Stimulated activated CD8-positive, alpha-beta memory T cell treated with anti-CD3 and anti-CD28 coated beads, Interleukin-4, amount 100 ng/mL, for 1 hour (primary cell): ENCODE measurements at places on chromosomes 4 and X.

DNA sequence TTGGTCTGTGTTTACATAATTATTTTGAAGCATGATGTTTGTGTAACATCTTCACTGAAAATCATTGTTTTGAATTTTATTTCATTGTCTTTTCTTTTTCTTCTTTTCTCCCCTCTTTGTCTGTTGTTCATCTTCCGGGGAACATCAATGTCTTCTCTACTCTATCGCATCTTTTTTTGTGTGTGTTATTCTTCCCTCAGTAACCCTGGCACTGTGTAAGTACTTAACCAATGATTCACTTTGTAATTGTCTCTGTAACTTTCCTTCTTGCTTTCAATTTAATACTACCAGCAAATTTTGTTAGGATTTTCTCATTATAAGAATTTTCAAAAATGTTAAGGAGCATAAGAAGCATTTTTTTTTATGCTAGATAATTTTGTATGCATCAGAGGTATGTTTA, 130.8 kb downstream of the PDLIM5 start:
- no peak for DNase-seq

DNA sequence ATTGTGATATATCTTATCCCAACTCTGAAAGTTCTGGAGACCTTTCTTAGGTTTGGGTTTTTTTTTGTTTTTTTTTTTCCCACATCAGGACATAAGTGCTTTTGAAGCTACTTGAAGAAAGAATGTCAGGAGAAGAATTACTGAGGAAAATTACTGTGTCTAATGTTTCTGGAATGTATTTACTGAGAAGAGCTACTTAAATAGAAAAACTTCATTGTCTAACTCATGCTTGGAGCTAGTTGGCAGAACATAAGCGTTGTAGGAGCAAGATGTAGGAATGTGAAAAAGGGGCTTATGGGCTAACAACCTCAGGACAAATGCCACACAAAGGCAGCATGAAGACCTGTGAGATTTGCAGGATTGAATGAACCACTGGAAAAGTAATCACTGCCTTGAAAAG, 166.6 kb upstream of the GLRA2 start:
- DNase-seq, result no peak

DNA sequence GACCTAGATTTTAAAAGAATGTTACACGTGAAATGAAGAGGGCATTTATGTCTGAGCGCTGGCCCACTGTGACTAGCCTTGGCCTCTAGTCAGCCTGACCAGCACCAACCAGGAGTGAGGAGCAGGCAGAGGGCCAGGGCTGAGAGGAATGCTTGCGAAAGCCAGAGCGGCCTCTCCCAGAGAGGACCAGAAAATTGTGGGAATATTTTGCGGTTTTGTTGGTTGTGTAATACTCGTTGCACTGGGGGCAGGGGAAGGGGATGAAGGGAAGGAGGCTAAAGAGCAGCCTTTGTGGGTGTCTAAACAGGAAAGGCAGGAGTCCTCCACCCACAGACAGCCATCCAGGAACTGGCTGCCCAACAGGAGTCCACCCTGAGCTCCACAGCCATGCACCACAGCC, 3.8 kb downstream of the GABRE start:
- DNase-seq, result no peak

- DNase-seq, result no peak
Observed at GRCh38 chr4:41287852-41288251, 31.1 kb downstream of the UCHL1 start.

DNA sequence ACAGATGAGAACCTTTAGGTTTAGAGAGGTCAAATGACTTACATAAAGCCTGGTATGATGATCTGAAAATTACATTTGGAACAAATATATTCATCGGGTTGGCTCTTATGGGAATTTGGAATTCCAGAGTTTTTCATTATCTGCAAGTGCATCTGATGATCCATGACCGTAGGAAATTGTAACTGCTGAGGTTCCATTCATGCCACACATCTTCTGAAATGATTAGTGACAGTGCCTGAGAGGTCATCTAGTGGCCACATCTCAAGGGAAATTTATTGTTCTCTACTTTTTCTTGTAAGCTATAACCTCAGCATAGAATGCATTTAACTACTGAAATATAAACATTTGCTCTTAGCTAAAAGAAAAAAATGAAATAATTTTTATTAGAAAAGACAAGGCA, 105.8 kb upstream of the NWD2 start:
- DNase-seq, result no peak

DNA sequence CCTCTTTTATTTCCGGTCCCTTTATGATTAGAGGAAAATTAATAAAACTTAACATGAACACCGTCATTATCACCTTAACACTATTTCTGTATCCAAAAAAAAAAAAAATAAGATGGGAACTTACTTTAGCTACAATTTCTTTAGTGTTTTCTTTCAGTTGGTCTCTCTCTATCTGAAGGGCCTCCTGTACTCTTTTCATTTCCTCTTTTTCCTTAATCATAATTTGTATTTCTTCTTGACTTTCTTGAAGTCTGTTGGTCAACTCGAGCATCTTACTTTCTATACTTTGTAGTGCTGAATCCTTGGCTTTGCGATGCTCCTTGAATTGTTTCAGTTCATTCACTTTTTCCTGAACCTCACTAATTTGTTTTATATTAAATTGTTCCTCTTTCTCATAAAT, 45.3 kb upstream of the BDH2 start:
- no peak for DNase-seq

GRCh38 chrX:14027511-14028019, 2.1 kb downstream of the GEMIN8 start:
- DNase-seq, result no peak

- no peak for DNase-seq
Observed at GRCh38 chrX:2373615-2374014, 127.2 kb downstream of the DHRSX start.

GRCh38 chrX:10112510-10112909, 44.3 kb upstream of the CLCN4 start:
- DNase-seq, result no peak

- no peak for DNase-seq
Observed at GRCh38 chr4:86250006-86250405, 109.8 kb downstream of the MAPK10 start.

DNA sequence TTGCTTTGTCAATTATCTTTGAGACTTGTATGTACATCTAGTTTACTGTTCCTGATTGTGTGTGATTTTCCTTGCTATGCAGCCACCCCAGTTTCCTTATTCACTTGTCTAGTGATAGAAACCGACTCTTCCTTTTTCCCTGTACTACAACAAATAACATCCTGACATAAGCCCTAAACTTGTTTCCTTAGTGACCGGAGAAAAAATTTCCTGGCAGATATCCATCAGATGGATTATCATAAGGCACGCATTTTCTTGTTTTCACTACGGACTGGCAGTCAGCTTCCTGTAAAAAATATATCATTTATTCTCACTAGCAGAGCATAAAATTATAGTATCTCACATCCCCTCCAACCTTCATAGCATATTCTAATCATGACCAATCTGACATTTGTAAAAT, 410.7 kb downstream of the CENPC start:
- DNase-seq, result no peak

GRCh38 chrX:120262859-120263708, 12.5 kb downstream of the ZBTB33 start:
- DNase-seq, result no peak

DNA sequence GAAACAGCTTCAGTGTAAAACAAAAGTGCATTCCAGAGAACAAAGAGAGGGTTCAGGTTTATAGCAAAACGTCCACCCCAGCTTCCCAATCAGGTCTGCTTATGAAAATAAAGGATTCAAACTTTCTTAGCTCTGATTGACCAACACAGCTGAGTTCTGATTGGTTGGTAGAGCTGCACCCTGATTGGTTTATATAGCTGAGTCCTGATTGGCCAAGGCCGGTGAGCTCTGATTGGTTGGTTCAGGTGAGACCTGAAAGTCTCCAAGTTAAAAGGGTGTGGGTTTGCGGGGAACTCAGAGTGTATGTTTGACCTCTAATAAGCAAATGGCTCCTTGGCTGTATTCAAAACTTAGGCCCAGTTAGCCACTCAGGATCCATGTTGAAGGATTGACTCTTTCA, 20.9 kb downstream of the CLRN2 start:
- no peak for DNase-seq

GRCh38 chr4:11635342-11635741, 206.6 kb upstream of the HS3ST1 start:
- no peak for DNase-seq

- no peak for DNase-seq
Observed at GRCh38 chrX:109345856-109346255, 136.0 kb downstream of the GUCY2F start.

DNA sequence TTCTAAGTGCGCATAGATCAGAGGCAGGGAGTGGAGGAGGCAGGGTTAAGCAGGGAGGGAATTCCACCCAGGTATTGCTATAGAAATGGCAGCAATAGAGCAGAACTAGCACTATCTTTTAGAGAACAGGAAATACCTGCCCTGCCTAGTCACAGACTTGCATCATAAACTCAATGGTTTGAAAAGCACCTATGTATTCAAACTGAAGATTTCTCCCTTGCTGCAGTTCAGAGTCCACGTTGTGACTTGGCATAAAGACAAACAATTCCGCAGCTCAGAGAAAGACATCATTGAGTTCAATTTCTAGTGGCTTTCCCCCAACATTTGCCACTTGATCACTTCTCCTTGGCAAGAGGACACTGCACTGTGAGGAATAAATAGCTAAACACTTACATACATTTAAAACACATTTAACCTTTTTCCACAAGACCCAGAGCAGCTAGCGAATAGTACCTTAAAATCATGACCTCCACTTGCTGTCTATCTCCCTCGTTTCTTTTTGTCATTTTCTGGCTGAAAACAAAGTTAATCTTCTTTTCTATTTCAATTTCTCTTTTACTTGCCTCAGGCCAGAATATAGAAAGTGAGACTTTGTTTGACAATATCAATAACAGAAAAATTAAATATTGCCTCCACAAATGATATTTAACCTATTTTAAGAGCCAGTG, 42.4 kb downstream of the SLC7A11 start:
- DNase-seq, result no peak

GRCh38 chrX:100424012-100424411, 13.9 kb upstream of the PCDH19 start:
- no peak for DNase-seq

DNA sequence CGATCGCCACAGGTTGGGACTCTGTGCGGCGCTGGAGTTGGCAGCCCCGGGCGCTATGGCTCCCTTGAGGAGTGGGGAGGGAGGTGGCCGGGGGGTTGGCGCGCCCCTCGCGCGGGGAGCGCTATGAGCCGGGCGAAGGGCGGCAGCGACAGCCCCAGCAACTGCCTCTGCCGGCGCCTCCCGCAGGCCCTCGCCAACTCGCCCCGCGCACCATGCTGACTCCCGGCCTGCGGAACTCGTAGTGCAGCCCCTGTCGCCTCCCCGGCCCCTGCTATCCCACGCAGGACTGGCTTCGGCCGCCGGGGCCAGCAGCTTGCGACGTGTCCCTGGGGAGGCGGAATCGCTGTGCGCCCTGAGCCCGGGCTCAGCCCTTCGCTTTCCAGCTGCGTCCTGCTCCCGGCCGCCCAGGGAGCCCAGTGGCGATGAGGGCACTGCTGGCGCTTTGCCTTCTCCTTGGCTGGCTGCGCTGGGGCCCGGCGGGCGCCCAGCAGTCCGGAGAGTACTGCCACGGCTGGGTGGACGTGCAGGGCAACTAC, 415 bp downstream of the SHISA3 start:
- no peak for DNase-seq

DNA sequence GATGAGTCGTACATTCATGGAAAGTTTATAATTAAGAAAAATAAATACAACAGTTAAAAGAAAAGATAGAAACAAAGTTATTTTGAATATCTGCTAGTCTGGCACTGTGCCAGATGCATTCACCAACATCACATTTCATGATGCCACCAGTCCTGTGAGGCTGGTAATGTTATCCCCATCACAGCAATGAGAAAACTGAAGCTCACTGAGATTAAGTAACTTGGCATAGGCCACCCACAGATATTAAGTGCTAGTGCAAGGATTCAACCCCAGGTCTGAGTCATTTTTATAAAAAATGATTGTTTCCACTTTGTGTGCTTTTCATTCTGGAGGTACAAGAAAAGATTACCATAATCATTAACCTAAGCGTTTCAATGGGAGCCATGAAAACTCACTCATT, 65.0 kb upstream of the IL15 start:
- no peak for DNase-seq

- DNase-seq, result no peak
Observed at GRCh38 chr4:21792736-21793135, 155.8 kb downstream of the KCNIP4 start.

- no peak for DNase-seq
Observed at GRCh38 chr4:173094739-173095421, 73.7 kb upstream of the GALNT7 start.

DNA sequence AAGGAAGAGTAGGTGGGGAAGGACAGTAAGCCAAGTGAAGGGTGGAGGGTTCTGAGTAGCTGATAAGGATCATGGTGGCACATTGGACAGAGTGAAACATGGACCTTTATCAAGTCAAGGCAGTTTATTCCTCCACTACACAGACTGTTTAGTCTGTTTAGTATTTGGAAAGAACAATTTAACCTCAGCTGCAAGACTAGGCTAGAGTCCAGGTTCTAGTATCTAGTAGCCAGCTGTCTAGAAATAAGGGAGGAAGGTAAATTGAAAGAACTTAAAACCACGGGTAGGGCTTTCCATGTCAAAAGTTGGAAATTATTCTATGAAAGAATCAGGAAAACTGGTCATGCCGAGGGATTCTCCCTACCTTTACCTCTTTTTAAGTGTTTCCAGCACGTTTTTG, 140.1 kb upstream of the MED14 start:
- no peak for DNase-seq

DNA sequence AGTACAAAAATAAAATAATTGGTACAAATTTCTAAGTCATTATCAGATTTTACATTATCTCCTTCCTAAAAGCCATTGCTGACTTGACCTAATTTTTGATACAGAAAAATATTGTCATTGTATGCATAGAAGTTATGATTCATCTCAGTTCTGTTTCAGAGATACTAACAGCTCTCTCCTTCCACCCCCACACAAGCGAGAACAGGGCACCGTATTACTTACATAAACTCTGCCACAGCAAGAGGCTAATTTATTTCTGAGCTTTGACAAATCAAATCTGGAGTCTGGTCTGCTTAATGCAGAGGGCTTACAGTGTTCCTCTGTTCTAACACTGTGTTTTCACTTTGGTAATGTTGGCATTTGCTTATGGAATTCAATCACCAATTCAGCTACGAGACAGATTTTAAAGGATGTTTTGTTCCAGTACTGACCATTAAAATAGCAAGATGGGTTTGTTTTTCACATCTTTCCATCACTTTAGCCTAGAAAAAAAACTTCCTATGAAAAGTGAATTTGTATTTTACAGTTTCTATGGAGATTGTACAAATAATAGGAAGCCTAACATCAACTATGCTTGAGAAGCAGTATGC, 181.8 kb downstream of the USP46 start:
- no peak for DNase-seq
